ENCODE measurements at places on chromosomes 16 and 17.
A peak's percentile ranks its signal among the peaks of the same experiment; 100 is the strongest.

- DNase-seq: no peak
Measured at GRCh38 chr17:7894866-7895265, 6.3 kb downstream of the CHD3 start.

DNA sequence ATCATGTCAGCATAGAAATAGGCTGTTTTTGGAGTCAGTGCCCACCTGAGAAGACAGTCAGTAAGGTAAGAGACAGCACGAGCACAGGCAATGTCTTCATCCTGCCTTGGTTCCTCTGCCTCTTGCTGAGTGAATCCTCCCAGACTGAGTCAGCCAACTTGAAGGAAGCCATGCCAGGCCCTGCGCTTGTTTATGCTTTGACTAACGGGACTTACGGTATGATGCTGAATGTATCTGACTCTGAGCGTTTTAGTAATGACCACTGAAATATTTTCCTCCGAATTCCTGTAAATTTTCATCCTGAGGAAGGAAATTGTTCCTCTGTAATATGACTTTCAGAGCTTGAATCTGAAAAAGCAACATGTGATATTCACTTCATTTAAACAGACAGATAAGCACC, 18.0 kb downstream of the C17orf67 start:
- no peak for DNase-seq

DNA sequence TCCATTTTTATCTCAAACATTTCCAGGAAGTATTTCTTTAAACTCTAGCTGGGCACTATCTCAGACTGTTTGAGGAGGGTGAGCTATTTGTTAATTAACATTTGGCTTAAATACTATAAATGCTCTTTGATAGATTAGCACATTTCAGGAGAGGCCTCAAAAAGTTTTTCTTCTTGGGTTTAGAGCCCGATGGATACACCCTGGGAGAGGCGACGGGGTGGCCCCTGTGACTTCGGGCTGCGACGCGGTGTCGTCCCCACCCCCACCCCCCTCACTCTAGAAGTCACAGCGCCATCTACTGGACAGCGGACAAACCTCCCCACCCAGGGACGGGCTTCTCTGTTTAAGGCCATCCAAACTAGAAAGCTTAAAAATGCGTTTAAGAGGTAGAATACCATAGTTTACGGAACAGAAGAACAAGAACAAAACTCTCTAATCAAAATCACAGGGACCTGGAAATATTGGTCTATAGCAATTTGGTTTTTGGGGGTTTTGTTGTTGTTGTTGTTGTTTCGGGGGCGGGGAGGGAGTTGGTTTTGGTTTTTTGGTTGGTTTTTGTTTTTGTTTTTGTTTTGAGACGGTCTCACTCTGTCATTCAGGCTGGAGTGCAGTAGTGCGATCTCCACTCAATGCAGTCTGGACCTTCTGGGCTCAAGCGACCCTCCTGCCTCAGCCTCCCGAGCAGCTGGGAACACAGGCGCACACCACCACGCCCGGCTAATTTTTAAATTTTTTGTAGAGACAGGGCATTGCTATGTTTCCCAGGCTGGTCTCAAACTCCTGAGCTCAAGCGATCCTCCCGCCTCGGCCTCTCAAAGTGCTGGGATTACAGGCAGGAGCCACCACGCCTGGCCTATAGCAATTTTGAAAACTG, 254.4 kb downstream of the C16orf95 start:
- DNase-seq: peak; percentile 88

- DNase-seq: no peak
Measured at GRCh38 chr16:28171816-28172215, 39.9 kb downstream of the XPO6 start.

DNA sequence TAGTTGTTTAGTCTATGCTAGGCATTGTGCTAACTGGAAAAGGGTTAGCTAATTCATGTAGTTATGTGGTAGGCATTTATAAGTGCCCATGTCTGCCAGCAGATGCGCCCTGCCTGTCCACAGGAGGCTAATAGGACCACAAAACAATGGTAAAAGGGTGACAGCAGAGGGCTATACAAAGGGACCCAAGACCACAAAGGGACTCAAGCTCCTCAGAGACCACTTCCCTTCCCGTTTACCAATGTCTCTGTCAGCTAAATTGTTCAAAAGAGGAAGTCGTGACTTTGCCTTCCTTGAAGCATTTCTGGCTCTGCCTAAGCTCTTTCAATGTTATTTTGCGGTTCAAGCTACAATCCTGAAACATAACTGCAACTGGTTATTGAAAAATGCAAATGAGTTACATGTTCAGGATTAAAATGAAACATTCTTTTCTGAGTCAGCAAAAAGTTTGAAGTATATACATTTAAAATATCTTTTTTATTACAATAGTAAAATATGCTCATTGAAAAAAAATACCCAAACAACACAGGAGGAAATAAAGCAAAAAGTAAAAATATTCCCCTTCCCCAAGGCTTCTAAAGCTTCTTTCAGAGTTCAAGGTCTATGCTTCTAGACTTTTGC, 149.2 kb downstream of the MAF start:
- DNase-seq: no peak

GRCh38 chr17:64492481-64493109, 4.3 kb downstream of the POLG2 start:
- no peak for DNase-seq

- DNase-seq: no peak
Measured at GRCh38 chr17:80475910-80476876, at the start of gene NPTX1. Gene NPTX1, minus strand, starts transcription at chr17:80476607. Its CDS starts 161 bp downstream, at chr17:80476446.

GRCh38 chr17:43430936-43431713, 32.3 kb downstream of the ARL4D start:
- no peak for DNase-seq

DNA sequence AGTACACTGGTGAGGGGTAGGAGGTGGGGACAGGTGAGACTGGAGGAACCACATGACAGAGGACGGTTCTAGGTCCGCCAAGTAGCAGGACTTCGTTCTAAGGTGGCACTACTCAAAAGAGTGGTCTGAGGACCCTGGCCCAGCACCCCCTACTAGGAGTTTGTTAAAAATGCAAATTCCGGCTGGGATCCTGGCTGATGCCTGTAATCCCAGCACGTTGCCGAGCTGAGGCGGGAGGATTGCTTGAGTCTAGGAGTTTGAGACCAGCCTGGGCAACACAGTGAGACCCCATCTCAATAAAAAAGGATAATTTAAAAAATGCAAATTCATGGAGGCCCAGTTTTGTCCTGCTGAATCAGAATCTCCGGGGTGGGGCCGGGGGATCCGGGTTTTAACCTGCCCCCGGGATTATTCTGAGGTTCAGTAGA, 59.1 kb downstream of the WSB1 start:
- no peak for DNase-seq

DNA sequence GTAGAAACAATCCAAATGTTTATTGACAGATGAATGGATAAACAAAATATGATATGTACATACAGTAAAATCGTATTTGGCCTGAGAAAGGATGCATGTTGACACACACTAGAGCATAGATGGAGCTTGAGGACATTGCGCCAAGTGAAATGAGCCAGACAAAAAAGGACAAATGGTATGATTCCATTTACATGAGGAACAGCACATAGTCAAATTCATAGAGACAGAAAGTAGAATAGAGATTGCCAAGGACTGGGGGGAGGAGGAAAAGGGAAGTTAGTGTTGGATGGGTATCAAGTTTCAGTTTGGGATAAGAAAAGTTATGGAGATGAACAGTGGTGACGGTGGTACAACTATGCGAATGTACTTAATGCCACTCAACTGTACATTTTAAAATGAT, 47.9 kb downstream of the COPRS start:
- no peak for DNase-seq

Measured in left kidney (tissue), 8 donors.